ENCODE measurements at places on chromosomes 13 and 19.

GRCh38 chr19:12997179-12997966, 2.1 kb downstream of the NFIX start:
- DNase-seq: no peak

GRCh38 chr13:80389073-80390038, 48.4 kb upstream of the SPRY2 start:
- no peak for DNase-seq

DNA sequence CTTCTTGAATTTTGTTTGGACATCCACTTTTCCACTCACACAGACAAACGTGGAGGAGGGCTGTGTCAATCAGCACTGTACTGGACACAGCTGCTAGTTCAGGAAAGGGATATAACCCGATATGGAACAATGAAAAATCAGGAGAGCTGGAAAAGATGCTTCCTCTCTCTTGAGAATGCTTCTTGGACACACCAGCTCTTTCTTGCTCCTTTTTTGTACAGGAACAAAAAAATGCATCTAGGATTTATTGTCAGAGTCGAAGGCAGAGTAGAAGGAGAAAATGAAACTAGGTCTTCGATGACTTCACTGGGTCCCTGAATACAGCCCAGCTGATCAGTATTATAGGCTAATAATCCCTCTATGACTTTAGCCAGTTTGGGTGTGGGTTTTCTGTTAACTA, 62.2 kb downstream of the PEG3 start:
- peak; percentile 82 for DNase-seq

GRCh38 chr19:14433554-14434501, 722 bp downstream of the PKN1 start:
- peak; percentile 43 for DNase-seq

DNA sequence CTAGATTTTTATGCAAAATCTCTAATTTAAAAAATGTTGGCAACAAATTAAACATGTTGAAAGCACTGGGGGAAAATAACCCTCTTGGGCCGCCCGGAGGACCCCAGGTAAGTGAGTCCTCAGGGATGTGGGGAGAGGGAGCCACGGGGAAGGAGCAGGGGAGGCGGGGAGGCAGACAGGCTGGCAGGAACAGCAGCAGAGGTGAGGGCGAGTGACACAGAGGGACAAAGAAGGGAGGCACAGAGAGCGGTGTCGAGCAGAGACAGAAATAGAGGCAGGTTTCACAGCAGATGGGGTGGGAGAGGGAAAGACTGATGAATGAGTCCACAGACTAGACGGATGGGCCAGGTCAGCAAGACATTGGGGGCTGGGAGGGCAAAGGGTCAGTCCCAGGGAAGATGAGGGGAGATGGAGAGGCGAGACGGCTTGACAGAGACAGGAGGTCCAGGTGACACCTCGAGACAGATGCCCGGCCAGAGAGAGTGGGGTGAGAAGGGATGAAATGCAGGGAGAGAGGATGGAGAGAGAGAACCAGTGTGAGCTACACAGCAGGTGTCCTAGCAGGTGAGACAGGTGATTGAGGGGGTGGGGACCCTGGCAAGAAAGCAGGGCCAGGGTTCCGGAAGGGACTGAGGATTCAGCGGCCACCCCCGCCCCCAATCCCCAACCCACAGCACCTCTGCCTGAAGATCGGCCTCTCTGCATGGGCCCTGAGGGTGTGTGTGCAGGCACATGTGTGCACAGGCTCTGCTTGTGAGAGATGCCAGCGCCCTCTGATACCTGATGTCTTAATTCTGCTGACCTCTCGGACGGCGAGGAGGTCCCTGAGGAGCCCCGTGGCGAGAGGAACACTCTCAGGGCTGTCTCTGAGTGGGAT, 3.8 kb downstream of the LRRC4B start:
- DNase-seq: no peak

GRCh38 chr13:110479648-110480047, 81.9 kb downstream of the RAB20 start:
- DNase-seq: peak; percentile 32

DNA sequence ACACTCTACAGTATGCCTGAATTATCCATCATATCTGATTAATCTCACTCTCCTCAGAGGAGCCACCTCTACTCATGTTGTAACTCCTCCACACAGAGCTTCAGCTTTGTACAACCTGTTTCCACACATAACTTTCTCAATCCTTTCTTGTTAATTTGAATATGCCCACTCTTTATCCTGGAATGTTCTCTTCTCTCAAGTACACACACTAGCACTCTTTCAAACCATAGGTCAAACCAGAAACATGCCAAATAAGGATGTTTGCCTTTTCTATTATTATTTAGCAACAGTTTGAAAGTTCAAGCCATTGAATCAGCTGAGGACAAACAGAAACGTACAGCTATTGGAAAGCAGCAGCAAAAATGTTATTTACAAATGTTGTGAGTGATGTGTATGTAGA, 110.3 kb downstream of the MIPEP start:
- no peak for DNase-seq

GRCh38 chr13:40486518-40487163, 179.8 kb downstream of the FOXO1 start:
- no peak for DNase-seq

GRCh38 chr13:31209172-31209840, 9.5 kb downstream of the B3GLCT start:
- peak; percentile 92 for DNase-seq

GRCh38 chr19:3958836-3959765, 11.8 kb downstream of the DAPK3 start:
- no peak for DNase-seq

DNA sequence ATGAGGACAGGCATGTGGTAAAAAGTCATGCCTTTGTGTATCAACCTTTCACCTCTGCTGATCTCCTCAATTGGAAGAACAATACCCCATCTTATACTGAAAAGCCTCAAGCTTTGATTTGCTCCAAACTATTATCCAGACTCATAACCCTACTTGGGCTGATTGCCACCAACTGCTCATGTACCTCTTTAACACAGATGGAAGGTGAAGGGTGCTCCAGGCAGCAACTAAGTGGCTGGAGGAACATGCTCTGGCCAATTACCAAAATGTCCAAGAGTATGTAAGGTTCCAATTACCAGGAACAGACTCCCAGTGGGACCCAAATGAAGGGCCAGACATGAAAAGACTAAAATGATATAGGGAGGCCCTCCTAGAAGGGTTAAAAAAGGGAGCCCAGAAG, 78.3 kb downstream of the ZNF486 start:
- no peak for DNase-seq

DNA sequence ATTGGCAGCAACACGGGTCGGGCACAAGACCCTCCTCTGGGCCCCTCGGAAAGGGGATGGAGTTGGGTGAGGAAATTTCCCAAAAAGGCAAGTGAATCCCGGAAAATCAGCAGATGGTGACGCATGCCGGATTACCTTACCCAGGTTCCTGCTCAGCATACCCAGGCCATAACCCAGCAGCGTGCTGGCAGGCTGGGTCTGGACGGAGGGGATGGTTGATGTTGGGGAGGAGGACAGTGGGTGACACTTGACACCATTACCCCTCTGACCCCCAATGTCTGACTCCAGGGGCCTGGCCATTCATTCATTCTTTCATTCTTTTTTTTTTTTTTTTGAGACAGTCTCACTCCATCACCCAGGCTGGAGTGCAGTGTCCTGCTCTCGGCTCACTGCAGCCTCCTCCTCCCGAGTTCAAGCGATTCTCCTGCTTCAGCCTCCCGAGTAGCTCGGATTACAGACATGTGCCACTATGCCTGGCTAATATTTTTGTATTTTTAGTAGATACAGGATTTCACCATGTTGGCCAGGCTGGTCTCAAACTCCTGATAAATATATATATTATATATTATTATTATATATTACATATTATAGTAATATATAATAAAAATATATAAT, 799 bp downstream of the PVR start:
- peak; percentile 47 for DNase-seq

DNA sequence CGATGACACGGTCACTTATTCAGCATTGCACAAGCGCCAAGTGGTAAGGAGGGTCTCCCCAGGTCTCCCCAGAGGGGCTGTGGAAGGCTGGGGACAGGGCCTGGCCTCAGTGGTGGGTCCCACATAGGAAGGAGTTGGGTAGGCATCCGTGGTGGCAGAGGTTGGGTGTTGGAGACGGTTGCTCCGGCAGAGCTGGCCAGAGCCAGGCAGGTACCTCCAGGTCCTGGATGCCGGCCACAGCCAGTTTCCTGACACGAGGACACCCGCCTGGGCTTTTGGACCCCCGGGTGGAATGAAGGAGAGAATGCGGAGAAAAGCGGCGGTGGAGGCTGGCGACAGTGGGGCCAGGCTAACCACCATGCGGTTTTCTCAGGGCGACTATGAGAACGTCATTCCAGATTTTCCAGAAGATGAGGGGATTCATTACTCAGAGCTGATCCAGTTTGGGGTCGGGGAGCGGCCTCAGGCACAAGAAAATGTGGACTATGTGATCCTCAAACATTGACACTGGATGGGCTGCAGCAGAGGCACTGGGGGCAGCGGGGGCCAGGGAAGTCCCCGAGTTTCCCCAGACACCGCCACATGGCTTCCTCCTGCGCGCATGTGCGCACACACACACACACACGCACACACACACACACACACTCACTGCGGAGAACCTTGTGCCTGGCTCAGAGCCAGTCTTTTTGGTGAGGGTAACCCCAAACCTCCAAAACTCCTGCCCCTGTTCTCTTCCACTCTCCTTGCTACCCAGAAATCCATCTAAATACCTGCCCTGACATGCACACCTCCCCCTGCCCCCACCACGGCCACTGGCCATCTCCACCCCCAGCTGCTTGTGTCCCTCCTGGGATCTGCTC, 1.3 kb upstream of the FFAR1 start:
- DNase-seq: no peak

DNA sequence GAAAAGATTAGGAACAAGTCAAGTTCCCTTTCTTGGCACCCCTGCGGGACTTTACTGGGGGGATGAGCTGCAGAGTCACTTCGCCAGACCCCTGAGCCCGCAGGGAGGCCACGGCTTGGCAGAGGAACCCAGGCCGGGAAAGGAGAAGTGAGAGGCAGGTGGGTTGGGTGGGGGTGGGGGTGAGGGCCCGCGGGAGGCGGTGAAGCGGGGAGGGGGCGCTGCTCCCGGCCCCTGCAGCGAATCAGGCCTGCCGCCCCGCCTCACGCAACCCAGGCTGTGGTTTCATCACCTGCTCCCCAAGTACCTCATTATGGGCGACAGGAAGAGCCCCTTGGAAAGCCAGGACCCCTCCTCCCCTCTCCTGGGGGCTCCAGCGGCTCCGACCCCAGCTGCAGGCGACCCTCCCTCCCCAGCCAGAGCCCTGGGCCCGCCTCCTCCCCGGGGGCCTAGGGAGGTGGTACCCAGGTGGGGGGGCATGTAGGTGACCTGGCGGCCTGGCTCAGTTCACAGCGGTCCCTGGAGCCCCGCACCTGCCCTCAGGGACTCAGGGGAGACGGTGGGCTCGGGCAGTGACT, 9.5 kb downstream of the MEF2B start:
- no peak for DNase-seq

- no peak for DNase-seq
Measured at GRCh38 chr19:39924389-39924788, 10.0 kb downstream of the FCGBP start.

DNA sequence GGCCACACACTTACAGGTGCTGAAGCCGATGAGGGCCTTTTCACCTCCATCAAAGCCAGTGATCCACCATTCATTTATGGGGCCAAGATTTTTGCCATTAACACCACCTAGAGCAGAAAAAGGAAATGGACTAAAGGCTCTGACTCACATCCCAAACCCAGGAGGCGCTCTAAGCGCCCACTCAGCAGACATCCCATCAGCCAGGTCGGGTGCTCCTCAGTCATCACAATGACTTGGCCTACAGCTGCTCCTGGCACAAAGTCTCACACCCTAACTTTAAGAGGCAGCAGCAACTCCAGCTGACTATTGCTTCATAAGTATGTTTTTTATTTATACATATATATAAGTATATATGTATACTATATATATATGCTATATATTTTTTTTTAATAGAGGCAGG, 36.1 kb upstream of the EIF3G start:
- DNase-seq: no peak

GRCh38 chr13:29883941-29884518, 33.6 kb upstream of the UBL3 start:
- DNase-seq: no peak

GRCh38 chr19:49104229-49104864, 9.8 kb upstream of the LIN7B start:
- peak; percentile 80 for DNase-seq

All from muscle of leg (tissue), 16 donors.